ENCODE measurements at places on chromosomes 3 and 15.

DNA sequence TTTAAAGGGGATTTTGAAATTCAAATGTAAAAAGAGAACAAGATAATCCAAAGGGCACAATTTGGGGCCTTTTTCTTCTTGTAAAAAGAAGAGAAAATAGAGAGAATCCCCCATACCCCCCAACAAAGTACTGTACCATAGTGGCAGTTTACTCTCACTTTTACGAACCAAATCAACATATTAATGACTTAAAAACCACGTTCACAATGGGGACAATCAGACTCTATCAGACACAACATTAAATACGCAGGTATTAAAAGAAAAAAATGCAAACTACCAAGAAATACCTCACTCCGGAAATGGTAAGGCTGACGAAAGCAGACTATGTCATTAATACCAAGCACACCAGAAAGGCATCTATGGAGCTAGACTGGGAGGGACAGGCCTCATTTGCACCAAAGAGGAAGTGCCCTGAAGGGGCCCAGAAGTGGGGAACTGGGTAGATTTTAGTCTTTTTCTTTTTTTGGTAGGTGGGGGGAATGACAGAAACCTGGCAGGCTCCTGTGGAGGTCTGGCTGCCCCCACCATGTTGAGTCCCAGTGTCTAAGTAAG lies 134.3 kb downstream of the TIGIT start:
- DNase-seq = no peak

DNA sequence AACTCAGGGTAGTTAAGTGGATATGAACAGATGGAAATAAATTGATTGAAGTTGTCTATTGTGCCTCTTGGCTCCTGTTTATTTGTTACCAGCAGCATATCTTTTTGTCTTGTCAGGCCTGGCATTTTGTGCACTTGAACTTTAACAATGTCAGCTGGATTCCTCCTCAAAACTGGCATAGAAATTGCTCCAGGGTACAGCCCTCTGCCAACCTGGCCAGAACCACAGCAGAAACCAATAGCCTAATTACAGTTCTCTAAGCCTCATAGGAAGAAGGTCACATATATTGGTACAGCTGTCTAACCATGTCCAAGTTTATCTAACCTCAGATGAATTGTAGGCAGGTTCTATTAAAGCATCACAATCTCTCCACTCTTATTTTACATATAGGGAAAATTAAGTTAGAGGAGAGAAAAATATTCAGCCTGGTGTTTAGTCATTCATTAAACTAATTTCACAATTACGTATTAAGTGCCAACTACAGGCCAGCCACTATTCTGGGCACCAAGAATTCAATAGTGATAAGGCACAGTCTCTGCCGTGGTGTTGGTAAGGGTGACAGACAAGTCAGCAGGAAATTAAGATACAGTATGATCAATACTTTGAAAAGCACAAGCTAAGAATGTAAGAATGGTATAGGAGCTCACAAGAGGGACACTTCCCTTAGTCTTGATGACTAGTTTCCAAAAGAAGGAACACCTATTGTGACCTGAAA lies 452.9 kb upstream of the NECTIN3 start:
- DNase-seq = no peak

GRCh38 chr3:62566022-62566557 lies 192.7 kb upstream of the FEZF2 start:
- no peak for DNase-seq

GRCh38 chr3:140332131-140332530 lies 345.7 kb upstream of the TRIM42 start:
- DNase-seq = no peak

- DNase-seq = no peak
Measured at GRCh38 chr3:142801746-142802145, 77.9 kb downstream of the TRPC1 start.

DNA sequence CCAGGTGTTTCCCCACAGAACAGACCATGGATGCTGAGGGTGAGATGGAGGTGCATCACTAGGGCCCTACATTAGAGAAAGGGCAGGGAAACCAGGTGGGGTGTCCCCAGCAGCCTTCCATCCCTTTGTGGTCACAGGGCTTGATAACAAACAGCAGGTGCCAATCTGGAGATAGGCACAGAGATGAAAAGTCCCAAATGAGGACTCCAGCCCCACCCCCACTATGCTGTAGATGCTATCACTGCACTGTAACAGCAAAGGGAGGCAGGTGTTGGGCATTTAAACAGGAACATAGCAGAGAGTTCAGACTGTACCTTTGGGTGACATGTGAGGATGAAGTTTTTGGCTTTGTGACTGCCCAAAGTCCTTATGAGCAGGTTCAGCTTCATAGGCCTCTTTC lies 21.4 kb downstream of the IL20RB start:
- no peak for DNase-seq

GRCh38 chr15:33194237-33194636 lies 277 bp downstream of the FMN1 start:
- DNase-seq = no peak

GRCh38 chr3:22360970-22361369 lies 610.0 kb upstream of the ZNF385D start:
- DNase-seq = no peak

DNA sequence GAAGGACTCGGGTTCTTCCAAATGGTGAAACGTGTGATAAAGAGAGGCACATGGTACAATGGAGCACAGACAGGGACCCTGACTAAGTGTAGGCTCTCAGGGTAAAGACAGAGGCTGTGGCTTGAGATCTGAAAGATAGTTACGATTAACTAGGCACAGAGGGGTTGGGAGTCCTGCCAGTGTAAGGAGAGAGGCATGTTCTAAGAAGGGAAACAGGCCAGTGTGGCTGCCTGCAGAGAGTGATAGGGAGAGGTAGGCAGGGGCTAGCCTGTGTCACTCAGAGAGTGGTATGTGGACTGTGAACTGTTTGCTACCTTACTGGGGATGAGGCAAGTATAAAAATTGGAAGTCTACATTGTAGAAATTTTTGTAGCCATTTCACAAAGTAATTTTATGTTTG lies 109.5 kb downstream of the PEX5L start:
- DNase-seq = no peak
